ENCODE measurements at places on chromosomes 5 and 9. TPM values are rescaled to one million over a fixed set of nuclear protein-coding genes. Genes with fewer than 3 reads are reported as not detected.

CNTNAP3 gene
- polyA plus RNA-seq: 4.0 TPM

SHOC1 gene
- polyA plus RNA-seq: 0.51 TPM

TMEM252 gene
- polyA plus RNA-seq: 2.7 TPM

PTPA gene
- polyA plus RNA-seq: 146 TPM

All from left lung (tissue), 14 donors.